ENCODE measurements at places on chromosomes 16 and 17.

DNA sequence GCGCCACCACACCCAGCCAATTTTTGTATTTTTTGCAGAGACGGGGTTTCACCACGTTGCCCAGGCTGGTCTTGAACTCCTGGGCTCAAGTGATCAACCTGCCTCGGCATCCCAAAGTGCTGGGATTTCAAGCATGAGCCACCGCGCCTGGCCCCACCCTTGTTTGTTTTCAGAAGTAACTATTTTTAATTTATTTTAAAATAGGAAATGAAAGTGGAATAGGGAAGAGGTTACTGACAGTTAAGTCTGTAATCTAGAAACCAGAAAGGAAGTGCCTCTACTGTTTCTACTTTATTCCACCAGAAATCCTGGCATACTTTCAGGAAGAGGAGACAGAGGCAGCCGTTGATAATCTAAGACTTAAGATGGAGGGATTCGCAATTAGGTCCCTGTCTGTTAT lies 225.6 kb downstream of the TANC2 start:
- DNase-seq: peak; percentile 86

GRCh38 chr16:53726625-53727024 lies 22.7 kb downstream of the FTO start:
- DNase-seq: no peak

DNA sequence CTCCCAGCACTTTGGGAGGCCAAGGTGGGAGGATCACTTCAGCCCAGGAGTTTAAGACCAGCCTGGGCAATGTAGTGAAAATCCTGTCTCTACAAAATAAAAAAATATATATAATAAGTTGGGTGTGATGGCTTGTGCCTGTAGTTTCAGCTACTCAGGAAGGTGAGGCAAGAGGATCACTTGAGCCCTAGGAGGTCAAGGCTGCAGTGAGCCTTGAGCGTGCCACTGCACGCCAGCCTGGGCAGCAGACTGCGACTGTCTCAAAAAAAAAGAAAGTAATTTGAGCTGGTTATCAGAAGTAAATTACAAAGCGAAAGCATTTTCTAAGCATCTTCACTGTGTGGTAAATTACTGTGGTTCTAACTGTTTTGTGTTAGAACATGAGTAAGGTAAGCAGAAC lies 66.2 kb downstream of the NQO1 start:
- DNase-seq: no peak

GRCh38 chr17:37553401-37553966 lies 55.7 kb downstream of the SYNRG start:
- peak; percentile 67 for DNase-seq

DNA sequence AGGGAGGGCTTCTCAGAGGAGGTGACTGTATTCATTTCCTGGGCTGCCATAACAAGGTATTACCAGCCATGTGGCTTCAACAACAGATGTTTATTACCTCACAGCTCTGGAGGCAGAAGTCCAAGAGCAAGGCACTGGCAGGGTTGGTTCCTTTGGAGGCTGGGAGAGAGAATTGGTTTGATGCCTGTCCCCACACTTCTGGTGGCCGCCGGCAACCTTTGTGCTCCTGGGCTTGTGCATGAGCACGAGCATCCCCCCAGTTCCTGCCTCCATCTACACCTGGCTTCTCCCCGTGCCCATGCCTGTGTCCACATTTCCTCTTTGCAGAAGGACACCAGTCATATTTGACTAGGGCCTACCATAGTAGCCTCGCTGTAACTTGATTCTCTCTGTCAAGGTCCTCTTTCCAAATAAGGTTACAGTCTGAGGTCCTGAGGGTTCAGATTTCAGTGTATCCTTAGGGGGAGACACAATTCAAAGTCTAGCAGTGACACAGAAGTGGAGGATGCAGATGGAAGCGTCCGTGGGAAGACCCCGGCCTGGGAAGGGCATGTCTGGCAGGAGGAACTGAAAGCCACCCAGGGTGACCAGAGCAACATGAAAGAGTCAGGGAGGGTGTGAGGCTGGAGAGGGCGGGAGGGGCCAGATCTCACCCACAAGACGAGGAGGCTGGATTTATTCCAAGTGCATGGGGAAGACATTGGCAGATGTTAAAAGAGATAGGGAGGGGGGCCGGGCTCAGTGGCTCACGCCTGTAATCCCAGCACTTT lies 188.2 kb upstream of the HSBP1 start:
- DNase-seq: no peak

DNA sequence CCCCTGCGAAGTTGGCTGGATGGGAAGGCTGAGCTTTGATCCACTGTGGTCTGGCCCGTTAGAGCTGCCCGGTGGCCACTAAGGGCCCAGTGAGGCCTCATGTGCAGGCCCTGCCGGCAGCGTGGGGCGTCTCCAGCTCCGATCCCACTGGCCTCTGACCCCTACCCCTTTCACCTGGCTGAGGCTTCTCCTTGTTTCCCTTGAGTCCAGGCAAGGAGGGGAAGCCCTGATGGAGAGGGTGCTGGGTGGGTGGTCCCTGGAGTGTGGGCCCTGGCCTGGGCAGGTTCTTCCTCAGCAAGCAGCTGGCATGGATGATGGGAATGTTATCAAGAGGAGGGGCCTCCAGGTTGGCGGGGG lies 356.8 kb downstream of the SEC14L1 start:
- DNase-seq: no peak

DNA sequence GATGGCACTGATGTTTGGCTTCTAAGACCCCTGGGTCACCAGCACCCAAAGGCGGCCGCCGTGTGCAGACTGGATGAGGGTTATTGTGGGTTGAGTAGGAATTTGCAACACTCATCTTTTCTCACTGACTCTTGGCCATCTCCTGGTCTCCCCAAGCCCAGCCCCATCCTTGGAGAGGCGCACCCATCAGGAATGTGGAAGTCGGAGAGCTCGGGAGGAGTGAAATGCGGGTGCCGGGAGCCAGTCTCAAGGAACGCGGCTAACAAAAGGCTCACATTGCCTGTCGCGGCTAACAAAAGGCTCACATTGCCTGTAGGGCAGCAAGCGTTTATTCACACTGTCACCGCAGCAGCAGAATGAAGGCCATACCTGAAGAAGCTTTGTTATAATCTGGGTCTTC lies 248.6 kb downstream of the FOXL1 start:
- DNase-seq: no peak

GRCh38 chr17:82424001-82424862 lies 5.8 kb upstream of the OGFOD3 start:
- peak; percentile 77 for DNase-seq

- DNase-seq: no peak
Measured at GRCh38 chr17:57257895-57258851, 1.9 kb downstream of the MSI2 start.

- no peak for DNase-seq
Measured at GRCh38 chr17:82568997-82569393, 49.5 kb downstream of the FOXK2 start.

- DNase-seq: no peak
Measured at GRCh38 chr17:36540696-36541095, 4.0 kb upstream of the GGNBP2 start.

- no peak for DNase-seq
Measured at GRCh38 chr17:47184681-47185080, 4.4 kb downstream of the CDC27 start.

DNA sequence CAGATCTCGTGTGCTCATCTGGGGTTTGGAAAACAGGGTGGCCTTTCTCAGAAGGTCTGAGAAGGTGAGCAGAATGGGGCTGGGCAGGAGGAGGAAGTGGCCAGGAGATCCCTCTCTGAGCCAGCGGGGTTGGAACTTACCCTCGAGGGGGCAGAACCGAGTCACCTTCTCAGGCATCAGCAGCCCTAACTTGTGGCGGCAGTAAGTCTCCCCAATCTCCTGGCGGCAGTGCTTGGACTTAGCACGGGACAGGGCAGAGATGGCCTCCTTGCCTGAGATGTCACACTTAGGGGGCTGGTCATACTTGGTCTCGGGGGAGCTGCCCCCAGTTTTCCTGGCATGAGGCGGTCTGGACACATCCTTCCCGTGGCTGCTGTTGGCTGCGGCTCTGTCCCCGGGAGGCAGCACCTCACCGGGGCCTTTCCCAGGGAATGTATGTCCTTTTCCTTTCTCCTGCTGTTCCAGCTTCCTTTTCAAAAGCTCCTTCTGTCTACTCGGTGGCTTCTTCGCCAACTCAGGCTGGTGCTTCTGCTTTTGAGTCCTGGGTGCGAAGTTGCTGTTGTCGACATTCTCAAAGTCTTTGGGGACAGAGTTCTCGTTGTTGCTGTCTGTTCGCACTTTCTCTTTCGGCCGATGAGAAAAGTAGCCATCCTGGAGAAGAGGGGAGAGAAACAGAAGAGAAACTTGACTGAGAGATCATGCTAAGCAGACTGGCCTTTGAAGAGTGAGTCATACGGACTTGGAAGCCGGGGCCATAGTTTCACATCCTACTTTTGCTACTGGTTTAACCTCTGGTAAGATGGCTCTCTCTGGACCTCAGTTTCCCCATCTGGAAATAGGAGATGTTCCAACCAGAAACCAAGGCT lies 211.7 kb downstream of the XYLT1 start:
- peak; percentile 96 for DNase-seq

DNA sequence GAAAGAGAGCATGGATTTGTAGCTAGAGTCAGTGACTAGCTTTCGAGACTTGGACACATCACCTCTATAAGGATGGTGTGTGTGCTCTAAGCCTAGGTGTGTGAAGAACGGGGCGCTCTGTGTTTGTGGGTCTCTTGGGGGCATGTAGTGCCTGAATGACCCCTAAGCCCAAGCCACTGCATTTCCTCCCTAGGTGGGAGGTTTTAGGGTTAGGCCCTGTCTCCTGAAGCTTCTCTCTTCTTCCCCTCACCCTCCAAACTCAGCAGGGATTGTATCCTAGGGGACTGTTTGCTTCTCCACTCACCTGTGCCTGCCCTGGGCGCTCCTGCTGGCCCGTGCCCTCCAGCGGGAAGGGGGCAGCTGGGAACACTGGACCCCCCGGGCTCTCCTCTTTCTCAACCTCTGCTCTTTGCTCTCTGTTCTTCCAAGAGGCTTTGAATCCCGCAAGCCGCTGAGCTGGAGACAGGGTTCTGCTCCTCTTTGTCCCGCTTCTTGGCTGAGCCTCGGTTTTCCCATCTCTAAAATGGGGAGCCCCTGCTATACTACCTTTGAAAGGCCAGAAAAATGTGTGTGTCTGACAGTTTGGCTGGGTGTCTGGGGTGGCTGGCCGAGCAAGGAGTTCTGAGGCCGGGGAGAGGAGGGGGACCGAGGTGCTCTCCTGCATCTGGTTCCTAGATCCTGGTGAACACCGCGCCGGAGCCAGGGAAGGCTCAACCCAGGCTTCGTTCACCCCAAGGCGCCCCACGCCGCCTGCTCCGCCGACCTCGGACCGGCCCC lies 810 bp downstream of the CYGB start:
- no peak for DNase-seq

DNA sequence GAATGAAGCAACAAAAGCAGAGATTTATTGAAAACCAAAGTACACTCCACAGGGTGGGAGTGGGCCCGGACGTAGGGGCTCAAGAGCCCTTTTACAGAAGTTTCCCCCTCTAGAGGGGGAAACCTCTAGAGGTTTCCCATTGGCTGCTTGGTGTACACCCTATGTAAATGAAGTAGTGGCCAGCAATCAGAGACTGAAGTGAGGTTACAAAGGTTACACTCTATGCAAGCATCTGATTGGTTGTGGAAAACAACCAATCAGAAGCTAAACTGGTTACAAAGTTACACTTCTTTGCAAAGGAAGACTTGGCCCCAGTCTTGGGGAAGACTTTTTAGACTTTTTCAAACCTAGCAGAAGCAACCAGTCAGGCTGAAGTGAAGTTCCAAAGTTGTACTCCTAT lies 27.1 kb downstream of the CRAMP1 start:
- DNase-seq: no peak

- no peak for DNase-seq
Measured at GRCh38 chr17:72446118-72446517, 325.3 kb downstream of the SOX9 start.

GRCh38 chr16:14168146-14168545 lies 97.0 kb downstream of the MRTFB start:
- no peak for DNase-seq

GRCh38 chr16:1156983-1157638 lies 4.2 kb downstream of the CACNA1H start:
- no peak for DNase-seq

- no peak for DNase-seq
Measured at GRCh38 chr16:85550953-85551924, 61.9 kb upstream of the GSE1 start.

GRCh38 chr16:85955566-85955965 lies 56.6 kb downstream of the IRF8 start:
- DNase-seq: no peak

GRCh38 chr16:4949986-4950385 lies 8.1 kb upstream of the SEC14L5 start:
- no peak for DNase-seq

DNA sequence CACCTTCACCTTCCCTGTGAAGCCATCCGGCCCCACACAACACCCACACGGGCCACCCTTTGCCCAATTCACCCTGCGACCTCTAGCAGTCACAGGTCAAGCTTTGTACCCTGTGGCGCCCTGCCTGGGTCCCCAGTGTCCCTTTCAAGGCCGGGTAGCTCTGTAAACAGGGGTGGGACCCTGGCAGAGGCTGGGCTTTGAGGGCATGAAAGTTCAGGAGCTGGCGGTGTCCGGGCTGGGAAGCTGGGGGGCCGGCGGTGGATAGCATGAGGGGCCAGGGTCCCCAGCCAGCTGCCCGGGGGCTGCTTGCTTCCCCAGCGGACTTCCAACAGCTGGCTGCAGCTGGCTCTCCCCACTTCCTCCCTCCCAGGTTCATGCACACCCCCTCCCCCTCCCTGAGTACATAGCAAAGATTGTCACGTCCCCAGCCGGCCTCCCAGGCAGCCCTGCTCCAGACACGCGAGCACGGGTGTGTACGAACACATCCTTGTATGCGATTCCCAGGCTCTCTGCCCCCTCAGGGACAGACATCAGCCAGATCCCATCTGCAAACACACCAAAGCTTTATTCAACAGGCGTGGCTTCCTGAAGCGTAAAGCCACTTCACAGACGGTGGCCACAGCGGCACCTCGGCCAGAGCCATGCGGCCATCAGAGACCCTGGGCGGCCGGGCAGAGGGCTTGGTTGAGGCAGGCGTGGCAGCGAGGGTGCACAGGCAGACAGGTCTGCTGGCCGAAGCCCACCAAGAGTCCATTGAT lies 8.2 kb downstream of the NTHL1 start:
- no peak for DNase-seq

DNA sequence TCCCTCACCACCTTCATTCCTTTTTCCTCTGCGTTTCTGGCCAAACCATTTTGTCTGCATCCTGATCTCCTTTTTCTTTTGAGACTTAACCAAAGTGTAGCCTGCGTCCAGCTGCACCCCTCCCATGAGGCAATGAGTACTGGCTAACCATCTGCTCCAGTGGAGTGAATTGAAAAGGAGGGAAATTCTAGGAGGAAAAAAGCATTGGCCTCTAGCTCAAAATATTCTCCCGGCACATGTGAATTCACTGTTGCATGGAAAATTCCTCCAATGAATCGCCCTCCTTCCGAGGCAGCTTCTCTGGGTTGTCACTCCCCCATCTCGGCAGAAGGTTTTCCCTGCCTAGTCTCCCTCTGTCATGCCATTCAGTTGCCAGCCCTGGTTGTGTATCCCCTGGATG lies 5.6 kb downstream of the RAP1GAP2 start:
- DNase-seq: no peak

DNA sequence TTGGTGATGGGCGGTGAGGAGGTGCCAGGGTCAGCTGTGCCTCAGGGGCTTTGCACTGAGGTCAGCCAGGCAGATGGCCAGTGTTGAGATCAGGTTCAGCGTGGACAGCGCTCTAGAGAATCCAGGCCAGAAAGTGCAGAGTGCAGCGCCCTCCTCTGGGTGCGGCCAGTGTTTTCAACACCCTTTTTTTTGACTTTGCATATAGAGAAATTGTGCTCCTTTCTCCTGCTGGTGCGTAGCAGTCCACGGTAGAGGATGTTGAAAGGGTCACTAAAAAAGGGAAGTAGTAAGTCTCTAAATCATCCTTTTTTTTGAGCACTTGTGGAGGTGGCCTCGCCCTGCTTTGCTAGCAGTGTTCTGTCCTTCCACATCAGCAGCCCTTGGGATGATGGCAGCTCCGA lies 53.9 kb downstream of the BANP start:
- DNase-seq: peak; percentile 79
